ENCODE measurements at places on chromosomes 12 and 14.

GRCh38 chr14:32047791-32048190, 29.3 kb upstream of the ARHGAP5 start:
- no peak for DNase-seq

GRCh38 chr12:78062786-78063185, 232.1 kb downstream of the NAV3 start:
- no peak for DNase-seq

- no peak for DNase-seq
Measured at GRCh38 chr14:56887216-56887615, 76.9 kb upstream of the OTX2 start.

- peak; percentile 56 for DNase-seq
Measured at GRCh38 chr12:67193704-67194103, 75.5 kb upstream of the CAND1 start.

DNA sequence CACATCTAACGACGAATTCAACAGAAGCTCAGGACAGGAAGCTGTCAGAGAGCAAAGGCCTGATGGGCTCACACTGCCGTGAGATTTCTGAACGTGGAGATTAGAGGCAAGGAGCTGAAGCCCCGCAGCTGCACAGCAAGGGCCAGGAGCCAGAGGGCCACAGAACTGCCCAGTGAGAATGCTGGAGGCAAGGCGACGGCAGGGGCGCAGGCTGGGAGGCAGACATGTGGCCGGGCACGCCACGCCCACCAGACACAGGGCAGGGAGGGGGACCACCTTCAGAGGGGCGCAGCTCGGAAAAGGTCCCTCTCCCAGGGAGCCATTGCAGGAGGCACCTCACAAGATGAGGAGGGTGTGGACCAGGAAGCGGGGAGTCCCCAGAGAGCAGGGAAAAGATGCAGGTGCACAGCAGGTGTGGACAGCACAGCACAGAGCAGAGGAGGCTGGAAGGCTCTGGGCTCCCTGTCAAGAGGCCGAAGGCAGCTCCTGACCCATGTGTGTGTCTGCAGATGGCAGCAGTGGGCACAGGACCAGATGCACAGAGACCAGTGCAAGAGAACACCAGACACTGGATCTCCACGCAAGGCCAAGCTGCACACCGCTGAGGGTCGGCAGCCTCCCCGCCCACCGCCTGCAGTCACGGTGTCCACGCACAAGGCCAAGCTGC, 23.0 kb downstream of the BTBD6 start:
- DNase-seq = no peak

GRCh38 chr12:19251481-19252132, 122.1 kb downstream of the PLEKHA5 start:
- no peak for DNase-seq

- no peak for DNase-seq
Measured at GRCh38 chr14:81716953-81717352, 183.3 kb upstream of the SEL1L start.

- DNase-seq = no peak
Measured at GRCh38 chr14:65054471-65055085, 47.7 kb downstream of the MAX start.

- DNase-seq = no peak
Measured at GRCh38 chr14:54591866-54592265, 24.9 kb downstream of the SAMD4A start.

GRCh38 chr12:116933091-116933490, 22.3 kb downstream of the FBXW8 start:
- no peak for DNase-seq

All from activated naive CD4-positive, alpha-beta T cell treated with anti-CD3 and anti-CD28 coated beads, Interleukin-2, amount 10 ng/mL, durations not matched to agents 7 days and 5 days (primary cell).